ENCODE measurements at places on chromosomes 7 and 10.

DNA sequence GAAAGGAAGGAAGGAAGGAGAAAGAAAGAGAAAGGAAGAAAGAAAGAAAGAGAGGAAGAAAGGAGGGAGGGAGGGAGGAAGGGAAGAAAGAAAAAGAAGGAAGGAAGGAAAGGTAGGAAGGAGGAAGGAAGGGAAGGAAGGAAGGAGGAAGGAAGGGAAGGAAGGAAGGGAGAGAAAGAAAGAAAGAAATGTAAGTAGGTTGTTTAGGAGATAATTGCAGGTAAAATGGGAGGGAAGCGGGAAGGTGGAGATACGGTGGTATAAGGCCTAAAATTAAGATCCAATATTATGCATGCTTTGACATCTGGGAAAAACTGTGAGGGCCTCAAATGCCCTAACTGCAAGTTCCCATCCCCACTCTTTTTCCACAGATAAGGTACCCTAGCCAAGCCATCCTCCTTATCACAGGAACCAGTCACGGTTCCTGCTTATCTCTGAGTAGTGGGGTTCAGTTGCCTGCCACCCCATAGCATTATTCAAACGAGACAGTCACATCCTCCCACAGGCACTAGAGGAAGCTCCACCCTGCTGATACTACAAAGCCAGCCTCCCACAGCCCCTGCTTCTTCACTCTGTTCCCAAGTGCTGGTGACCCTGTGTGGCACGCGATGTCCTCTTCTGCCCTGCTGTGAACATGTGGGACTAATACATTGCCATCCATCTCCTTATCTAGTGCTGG is 28.7 kb downstream of the ST8SIA6 start:
- DNase-seq, result no peak

DNA sequence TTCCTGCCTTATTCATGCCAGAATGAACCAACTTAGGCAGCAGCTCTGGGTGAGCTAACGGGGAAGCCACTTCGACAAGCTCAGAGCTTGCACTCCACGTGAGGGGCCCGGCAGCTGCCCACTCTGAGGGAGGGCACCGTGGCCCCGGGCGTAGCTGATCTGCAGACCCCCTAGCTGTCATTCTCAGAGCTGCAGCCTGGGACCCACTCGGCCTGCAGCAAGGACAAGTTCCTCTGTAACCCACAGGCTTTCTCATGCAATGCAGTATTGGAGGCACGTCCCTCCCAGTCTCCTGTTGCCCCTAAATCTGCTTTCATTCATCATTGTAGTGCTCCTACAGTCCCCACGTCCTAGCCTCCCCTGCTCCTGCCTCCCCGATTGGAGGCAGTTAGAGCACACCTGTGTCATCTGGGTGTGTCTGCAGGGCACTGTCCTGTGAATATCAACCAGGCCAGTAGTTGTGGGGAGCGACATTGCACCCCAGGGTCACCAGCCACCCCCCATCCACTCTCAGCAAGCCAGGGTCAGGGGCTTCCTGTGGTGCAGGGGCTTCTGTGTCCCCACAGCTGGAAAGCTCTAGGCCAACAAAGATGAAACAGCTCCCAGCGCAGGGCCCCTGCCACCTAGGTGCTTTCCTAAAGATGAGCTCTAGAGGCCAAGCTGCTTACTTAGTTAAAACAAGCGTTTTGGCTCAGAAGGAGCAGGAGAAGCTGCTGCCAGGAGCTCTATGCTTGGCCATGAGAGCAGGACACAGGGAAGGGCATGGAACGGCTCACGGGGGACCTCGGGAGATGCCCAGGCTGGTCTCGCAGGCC is 333.6 kb downstream of the ADARB2 start:
- DNase-seq, result no peak

DNA sequence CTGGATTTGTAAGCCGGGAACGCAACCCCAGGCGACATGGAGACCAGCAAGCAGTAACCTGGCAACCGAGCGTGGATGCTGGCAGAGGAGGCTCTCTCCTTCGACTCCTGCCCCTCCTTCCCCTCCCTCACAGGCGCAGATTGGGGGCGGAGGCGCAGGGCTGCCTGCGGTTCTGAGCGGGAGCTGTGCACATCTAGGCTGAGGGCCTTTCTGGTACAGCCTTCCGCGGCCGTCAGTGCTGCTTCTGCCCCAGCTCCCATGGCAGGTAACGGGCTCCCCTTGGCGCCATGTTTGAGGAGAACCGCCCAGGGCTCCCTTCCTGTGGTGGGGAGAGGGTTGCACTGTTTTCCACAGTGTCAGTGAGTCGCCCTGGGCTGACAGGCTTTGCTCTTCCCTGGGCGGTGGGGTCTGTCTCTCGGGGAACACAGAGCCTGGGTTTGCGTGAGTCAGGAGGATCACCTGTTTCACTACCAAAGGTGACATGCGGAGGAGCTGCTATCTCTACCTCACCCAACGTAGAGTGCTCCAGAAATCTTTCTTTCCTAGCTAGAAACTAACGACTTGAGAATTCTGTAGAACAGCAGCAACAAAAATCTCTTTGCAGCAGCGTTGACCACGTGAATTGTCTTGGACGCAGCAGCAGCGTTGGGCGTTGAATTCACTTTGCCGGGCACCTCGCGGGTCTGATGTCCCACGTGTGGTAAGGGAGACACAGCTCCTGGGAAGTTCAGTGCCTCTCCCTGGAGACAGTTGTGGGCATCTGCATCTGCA is 154.8 kb upstream of the COBL start:
- no peak for DNase-seq

- no peak for DNase-seq
These were observed 80.8 kb upstream of the COL1A2 start for GRCh38 chr7:94313926-94314325.

- no peak for DNase-seq
These were observed 422.9 kb upstream of the MKI67 start for GRCh38 chr10:128549101-128549608.

- DNase-seq, result no peak
These were observed 17.2 kb upstream of the PSAP start for GRCh38 chr10:71868192-71868697.
